ENCODE measurements at places on chromosomes 16 and 17.
A peak's percentile ranks its signal among the peaks of the same experiment; 100 is the strongest.

GRCh38 chr16:26985100-26986065, 81.3 kb upstream of the C16orf82 start:
- DNase-seq, result peak; percentile 15

GRCh38 chr17:65025297-65025696, 31.2 kb downstream of the GNA13 start:
- no peak for DNase-seq

DNA sequence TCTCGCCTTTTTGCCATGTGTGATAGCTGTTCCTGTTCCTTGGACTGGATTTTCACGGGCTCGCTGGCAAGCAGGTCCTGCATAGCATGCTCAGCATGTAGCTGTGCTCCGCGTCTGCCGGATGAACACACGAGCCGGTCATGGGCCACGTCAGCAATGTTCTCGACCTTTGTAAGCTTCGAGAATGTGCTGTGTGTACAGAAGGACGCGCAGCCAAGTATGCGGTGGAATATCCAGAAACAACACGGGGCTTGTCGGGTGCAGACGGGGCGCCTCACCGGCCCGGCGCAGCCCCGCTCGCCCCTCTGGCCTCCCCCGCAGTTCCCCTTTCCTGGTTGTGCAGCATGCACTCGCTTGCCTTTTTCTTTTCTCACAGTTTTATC, 42.2 kb downstream of the RPTOR start:
- DNase-seq, result no peak

- DNase-seq, result no peak
Measured at GRCh38 chr17:74524653-74525464, 6.4 kb downstream of the CD300LB start.

DNA sequence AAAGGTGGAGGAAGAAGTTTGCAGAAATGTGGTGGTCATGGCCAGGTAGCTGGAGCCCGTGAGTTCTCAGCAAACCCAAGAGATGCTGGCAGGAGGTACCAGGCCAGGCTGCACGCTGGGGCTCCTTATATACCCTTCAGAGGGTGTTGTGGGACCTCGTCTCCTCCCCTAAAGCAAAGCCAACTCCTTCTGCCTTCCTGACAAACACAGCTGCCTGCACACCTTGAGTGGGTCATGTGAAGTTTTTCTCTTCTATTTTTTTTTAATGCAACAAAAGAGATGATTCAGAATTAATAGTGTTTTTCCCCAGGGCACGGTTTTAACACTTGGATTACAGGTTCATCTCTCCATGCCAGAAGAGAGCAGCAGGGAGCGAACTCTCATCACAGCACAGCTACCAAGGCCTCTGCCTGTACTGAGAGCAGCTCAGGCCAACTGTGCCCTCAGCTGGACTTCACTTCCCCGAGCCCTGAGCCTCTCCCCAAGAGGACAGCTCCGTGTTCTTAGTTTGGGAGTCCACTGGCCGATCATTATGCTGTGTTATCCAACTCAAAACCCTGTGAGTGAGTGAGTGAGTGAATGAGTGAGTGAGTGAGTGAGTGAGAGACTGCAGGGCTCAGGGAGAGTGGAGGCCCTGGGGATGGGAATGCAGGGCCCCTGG, at the start of gene KRT15:
Gene KRT15 (minus strand): TSS at position 102 of the 661 bp plus-strand sequence. CDS start 63 bp downstream, at position 39.
- no peak for DNase-seq

GRCh38 chr16:56298948-56299596, 107.8 kb downstream of the GNAO1 start:
- no peak for DNase-seq

DNA sequence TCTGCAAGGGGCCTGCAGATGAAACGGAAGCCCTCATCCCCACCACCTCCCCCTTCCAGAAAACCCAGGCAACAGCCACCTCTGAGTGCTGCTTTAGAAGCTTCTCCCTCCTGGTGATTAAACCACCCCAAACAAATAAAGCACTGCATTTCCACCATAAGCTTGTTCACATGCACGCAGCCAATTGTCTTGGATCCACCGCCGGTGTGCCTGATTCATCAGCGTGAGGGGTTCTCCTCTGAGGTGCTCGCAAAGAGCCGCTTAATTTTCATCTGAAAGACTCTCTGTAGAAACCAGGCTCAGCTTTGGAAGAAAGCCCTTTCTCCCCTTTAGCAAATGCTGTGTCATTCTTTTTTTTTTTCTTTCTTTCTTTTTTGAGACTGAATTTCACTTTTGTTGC, 155.2 kb upstream of the EEF2KMT start:
- no peak for DNase-seq

Measured in mesendoderm (in vitro differentiated cells).